ENCODE measurements at places on chromosomes 3 and 15.

DNA sequence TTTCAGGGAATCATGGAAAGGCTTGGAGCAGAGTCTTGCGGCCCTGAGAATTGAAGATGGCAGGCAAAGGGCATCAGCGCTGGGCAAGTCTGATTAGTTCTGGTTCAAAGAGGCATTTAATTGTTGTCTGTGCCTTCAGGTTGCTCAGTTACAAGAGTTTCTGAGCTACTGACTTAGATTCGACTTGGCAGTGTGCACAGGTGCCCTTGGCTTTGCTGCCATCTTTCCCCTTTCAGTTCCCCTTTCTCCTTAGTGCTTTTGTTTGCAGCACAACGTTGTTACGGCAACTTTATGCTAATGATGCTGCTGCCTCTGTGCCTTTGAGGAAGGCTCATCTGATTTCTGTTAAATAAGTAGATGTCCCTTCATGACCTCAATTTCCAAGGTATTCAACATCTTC, 12.5 kb downstream of the P2RY14 start:
- no peak for DNase-seq

DNA sequence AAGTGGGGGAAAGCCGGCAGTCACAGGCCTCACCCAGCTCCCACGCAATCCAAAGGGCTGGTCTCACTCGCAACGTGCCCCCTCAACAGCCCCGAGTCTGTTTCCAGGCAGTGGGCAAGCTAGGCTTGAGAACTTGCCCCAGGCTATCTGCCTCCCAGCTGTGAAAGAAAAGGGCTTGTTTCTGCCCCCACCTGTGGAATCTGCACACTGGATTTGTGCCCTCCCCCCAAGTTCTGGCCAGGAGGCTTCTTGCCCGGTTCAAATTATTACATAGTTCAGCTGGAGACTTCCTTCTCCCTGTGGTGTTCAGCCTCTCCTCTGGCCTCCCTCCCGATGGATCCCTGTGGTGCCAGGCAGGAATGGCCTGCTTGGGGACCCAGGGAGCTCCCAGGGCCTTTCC, 283.9 kb upstream of the LYSMD4 start:
- DNase-seq: no peak

DNA sequence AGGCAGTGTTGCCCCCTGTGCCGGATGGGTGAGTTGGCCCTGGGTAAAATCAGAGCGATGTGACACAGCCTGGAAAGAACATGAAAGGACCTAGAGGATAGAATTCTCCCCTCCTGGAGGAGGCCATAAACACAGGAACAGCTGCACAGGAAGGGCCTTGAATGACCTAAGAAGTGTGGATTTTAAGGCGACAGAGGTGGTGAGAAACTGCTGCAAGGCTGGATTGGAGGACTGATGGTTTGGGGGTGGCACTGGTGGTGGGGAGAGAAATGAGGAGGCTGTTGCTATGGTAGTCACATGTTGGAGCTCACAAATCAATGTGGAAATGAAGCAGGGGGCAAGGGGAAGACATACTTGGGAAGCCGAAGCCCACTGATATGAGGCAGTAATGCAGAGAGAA, 13.8 kb downstream of the XIRP1 start:
- no peak for DNase-seq

DNA sequence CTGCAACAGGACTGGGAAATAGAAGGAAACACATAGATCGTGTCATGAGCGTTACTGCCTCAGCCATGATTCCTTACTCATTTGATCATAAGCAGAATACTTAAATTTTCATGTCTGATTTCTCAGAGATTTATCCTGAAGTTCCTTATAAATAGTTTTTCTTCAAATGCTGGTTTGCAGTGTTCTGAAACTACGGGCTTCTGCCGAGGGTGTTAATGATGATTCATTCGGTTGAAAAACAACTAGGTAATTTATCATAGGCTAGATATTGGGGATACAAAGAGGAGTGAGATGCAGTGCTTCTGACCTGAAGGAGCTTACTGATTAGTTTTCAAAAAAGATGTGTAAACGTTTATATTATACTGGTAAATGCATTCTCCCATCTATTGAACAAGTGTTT, 428.9 kb downstream of the NLGN1 start:
- DNase-seq: no peak

DNA sequence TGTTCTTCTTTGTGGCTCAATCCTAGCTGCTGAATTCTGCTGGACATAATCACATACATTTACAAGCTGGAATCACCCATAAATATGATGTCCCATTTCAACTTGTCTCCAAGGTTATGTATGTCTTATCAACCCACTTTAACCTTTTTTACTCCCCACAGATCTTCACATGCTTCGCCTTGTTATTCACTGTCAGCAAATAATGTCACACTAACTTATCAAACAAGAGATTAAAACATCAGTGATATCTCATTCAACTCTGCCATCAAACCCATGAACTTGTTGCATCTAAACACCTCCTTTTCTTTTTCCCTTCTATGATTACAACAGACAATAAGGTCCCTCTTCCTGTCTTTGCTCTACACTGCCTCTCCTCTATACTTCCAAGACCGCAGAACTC, 240.7 kb downstream of the TBC1D5 start:
- no peak for DNase-seq

- no peak for DNase-seq
Observed at GRCh38 chr15:40092256-40092978, 16.3 kb downstream of the BMF start.

DNA sequence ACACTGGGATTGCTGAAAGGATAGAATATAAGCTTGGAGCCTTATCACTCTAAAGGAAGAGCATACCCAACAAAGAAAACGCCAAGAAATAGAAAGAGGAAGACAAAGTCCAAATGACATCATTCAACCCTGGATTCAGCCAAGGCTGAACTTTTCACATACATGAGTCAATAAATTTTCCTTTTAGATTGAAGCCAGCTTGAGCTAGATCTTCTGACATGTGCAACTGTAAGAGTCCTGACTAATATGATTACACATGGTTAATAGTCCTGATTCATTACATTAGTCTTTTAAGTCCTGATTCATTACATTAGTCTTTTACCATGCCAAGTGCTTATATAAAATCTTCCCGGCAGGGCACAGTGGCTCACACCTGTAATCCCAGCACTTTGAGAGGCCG, 13.6 kb upstream of the DENND6A start:
- no peak for DNase-seq

DNA sequence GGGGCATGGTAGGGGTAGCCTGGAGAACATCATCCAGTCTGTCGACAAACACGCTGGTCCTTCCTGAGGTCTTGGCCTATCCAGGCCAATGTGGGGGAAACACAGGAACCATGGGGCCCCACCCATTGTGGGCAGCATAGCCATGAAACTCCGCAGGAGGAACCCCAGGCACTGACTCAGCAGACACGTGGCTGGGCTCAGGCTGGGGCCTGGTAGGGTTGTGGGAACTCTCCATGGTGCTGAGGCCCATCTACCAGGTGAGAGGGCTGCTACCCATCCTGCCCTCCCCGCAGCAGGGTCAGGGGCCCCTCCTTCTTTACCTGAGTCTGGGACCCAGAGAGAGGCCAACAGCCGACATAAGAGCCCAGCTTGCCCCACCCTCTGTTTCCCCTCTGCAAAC, 22.6 kb upstream of the CACNA2D2 start:
- DNase-seq: peak; percentile 31

DNA sequence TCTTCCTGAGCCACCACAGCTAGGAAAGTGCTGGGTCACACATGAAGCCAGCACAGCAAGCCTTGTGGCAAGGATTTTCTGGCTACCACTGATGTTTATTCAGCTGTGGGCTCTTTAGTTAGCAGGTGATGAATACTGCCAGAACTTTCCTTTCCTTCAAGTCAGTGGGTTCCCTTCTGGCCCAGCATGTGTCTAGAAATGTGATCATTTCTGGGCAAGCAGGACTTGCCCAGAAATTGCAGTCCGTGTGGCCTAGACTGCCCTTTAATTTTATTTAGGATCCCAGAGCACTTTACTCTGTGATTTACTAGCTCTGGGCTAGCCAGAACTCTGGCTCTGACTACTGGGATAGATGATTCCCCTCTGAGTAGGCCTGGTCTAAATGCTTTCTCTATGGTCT, 397.5 kb downstream of the ZIC4 start:
- no peak for DNase-seq

DNA sequence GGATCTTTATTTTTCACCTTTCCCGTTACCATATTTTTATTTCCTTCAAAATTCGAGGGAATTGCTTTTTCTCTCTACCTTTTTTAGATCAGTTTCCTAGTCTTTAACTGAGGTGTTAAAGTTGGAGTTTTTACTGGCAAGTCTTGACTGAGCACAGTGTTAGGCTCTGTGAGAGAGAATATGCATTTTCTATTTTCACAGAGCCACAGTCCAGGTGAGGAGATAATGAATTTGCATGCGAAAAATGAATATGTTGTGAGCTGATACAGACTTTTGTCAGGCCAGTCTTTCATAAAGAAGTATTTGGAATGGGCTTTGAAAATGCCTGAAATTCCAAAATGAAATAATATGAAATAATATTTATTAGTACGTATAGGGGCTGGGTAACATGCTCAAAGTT, 31.9 kb downstream of the MME start:
- DNase-seq: no peak

GRCh38 chr3:65625305-65625704, 413.4 kb downstream of the MAGI1 start:
- no peak for DNase-seq

DNA sequence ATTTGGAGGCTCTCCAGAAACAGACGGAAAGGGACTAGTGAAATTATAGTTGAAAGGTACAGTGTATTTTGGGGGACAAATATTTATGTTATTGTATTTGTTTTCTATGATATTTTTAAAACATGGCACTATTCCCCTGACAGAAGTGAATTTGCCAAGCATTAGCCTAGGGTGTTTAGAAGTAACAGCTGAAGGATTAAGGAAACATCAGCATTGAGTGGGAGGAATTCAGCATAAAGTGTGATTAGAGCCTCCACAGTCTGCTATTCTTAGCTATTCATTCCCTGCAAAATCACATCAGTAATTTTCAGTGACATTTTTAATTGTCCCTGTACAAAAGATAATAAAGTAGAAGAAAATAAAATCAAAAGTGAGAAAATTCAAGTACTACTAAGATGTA, 231.4 kb downstream of the ROBO2 start:
- no peak for DNase-seq

DNA sequence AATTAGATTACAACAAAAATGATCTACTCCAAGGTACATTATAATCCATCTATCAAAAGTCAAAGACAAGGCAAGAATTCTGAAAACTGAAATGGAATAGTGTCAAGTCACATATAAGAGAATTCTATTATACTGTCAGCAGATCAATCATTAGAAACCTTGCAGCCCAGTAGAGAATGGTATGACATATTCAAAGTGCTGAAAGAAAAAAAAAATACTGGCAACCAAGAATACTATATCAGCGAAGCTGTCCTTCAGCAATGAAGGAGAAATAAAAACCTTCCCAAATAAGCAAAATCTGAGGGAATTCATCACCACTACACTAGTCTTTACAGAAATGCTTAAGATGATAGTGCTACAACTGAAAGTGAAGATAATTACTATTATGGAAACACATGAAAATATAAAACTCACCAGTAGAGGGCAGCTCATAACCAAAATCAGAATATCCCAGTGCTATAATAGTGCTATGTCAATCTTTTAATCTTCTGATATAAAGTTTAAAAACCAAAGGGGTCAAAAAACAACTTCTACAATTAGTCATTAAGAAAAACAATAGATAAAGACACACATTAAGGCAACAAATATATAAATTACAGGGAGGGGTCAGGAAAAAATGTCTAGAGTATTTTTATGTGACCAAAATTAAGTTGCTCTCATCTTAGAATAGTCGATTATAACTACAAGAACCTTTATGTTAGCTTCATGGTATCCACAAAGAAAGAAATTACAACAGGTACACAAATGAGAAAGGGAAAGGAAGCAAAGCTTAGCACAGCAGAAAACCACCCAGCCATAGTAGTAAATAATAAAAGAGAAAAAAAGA, 190.7 kb upstream of the CNTN6 start:
- DNase-seq: peak; percentile 11

DNA sequence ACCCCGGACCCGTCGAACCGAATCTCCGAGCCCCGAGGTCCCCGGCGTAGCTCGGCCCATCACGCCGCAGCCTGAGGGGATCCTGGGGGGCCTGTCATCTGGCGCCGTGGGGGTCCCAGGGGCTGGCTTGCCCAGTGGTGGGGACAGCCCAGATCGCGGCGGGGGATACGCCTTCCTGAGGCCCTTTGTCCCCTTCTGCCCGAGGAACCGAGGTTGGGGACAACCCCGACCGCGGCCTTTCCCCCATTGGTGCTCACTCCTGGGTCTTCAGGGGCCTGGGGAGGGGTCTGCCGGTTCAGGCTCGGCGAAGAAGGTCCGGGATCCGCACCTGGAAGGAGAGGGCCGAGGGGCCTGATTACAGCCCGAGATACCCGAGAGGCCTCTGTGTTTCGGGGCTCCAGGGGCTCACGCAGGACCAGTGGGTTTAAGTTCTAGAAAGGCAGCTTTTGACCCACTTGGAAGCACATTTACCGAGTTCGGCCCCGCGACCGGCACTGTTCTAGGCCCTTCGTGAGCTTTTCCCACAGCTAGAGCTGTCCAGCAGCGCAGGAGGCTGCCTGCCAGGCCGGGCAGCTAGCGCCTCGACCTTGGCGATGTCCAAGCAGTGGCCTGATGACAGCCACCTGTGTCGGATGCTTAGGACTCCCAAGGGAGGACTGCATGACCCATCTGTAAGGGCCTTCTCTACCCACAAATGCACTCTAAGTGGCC, 504 bp downstream of the ABHD2 start:
- DNase-seq: no peak

DNA sequence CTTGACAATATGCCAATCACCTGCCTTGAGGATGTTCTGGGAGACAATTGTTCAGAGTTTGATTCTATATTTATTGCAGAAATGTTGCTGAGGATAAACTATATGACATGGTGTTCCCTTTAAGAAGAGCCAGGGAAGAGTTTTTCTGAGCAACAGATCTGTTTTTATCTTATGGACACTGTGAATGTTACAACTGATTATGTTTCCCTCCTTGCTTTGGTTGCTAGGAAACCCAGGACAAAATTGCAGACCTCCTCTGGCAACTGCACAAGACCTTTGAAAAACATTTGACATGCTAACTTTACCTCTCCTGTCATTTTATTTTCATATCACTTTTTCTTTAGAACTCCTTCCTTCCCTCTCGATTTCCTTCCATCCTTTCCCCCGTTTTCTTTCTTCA, 8.2 kb upstream of the TM6SF1 start:
- no peak for DNase-seq

GRCh38 chr3:64473466-64473865, 214.3 kb downstream of the ADAMTS9 start:
- DNase-seq: no peak

DNA sequence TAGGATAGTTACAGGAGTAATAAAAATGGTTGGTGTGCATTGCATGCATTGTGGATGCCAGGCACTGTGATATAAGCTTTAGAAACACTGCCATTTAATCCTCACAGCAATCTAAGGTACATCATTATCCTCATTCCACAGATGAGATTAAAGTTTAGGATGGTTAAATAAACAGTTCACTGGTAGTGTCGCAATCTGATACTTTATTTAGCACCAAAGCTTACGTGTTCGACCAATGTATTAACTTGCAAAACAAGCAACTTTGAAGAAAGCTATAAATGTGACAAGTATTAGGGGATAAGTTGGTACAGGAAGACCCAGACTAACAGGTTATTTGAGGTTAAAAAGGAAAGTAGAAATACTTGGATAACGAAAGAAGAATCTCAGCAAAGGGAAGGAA, 150.5 kb upstream of the ZNF385D start:
- no peak for DNase-seq

All from NCI-H460 (cell line).